H4 (cell line): ENCODE measurements at places on chromosomes 12 and 14. TPM values are rescaled to one million over a fixed set of nuclear protein-coding genes. Genes with fewer than 3 reads are reported as not detected.

Gene CISTR
- total RNA-seq, result not detected in 2 replicates

Gene KRT78
- not detected in 2 replicates for total RNA-seq

Gene SYCP3
- not detected in 2 replicates for total RNA-seq

Gene HOXC10
- 2.0 and 8.7 TPM in 2 replicates for total RNA-seq

Gene CEBPE
- not detected in 2 replicates for total RNA-seq

Gene REP15
- total RNA-seq, result 0.25 TPM in 1 of 2 replicates, not detected in the other

Gene P2RX2
- total RNA-seq, result not detected in 2 replicates

Gene COA8
- 21.7 and 22.3 TPM in 2 replicates for total RNA-seq
